ENCODE measurements at places on chromosomes 3 and 15.
A peak's percentile ranks its signal among the peaks of the same experiment; 100 is the strongest.

DNA sequence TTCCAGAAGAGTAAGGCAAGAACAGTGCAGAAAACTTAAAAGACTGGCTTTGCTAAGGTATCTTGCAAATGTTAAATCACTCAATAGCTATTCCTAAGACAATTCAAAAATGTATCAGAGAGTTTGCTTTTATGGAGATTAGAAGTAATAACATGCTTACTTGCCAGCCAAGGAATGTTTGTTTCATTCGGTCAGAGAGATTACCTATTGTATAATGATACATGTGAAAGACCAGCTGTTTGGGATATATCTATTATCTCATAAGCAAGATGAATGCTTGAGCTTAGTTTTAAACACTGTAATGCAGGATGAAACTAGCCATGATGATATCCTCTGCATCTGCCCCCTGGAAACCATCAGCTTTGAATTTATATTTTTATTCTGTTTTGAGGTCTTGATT lies 70.7 kb downstream of the MAP2K5 start:
- no peaks in the 10 kb centered on the region for H3K27me3 ChIP-seq
- H3K36me3 ChIP-seq = peaks cover 7% of the 10 kb centered on the region
- no peak for DNase-seq
- no peaks in the 10 kb centered on the region for H3K4me1 ChIP-seq

DNA sequence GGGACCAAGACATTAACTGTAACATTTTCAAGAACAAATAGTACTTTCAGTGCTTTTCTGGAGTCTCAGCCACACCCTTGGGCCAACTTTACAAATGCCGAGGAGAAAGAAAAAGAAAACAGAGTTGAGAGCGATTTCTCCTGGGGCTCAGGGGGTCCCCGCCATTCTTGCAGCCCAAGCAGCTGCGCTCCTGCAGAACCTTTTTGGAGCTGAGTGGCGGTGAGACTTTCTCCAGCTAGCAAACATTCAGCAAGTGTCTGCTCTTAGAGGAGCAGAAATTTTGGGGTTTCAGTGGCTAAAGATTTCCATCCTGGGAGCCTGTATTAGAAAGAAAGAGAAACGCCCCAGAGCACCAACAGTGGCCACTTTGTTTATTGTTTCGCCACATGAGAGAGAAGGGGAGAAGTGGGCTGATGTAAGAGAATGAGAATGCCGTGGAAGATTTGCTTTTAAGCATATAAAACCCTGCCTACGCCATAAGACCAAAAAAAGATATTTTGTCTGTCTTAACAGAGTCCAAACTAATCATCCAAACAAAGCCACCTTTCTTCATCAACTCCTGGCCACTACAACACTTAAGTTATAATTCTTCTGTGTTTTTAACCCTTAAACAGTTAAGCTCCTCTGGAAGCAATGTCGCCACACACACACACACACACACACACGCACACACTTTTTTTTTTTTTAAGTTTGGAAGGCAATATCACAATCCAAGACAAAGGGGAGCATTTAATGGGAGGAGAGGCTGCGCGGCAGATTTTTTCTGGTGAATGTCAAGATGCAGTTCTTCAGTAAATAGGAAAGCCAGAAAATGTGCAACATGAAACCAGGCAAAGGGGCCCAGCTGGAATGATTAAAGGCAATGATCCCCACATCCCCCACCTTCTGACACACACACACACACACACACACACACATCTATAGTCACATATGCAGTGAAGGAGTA lies 19.2 kb downstream of the EID1 start:
- no peak overlapping the region for H3K4me3 ChIP-seq
- no peak for DNase-seq
- no peak overlapping the region for H3K27ac ChIP-seq

GRCh38 chr3:149605902-149606301 lies 51.9 kb downstream of the WWTR1 start:
- H3K4me3 ChIP-seq = no peak overlapping the region
- DNase-seq = no peak
- no peak overlapping the region for H3K27ac ChIP-seq
- no peaks in the 10 kb centered on the region for H3K36me3 ChIP-seq

DNA sequence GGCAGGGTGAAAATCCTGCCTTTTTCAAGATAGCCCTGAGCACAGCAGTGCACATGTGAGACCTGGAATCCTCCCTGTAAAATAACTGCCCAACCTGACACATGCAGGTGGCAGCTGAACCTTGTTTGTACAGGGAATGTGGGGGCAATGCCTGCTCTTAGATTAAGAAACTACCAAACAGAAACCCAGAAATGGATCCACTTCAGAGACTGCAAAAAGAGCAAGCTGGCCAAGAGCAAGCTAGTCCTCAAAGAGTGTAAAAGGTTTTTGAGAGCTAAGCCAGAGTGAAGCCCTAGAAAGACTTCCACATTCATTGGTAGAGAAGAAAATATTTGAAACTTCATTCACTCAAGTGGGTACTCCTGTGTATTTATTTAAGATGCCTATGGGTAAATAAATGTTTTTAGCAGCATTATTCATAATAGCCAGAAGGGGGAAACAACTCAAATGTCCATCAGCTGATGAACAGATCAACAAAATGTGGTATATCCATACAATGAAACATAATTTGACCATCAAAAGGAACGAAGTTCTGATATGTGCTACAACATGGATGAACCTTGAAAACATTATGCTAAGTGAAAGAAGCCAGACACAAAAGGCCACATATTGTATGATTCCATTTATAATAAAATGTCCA lies 96.0 kb upstream of the TSC22D2 start:
- no peaks in the 10 kb centered on the region for H3K4me1 ChIP-seq
- peaks cover 52% of the 10 kb centered on the region for H3K27me3 ChIP-seq
- no peak overlapping the region for H3K27ac ChIP-seq
- no peak for DNase-seq

DNA sequence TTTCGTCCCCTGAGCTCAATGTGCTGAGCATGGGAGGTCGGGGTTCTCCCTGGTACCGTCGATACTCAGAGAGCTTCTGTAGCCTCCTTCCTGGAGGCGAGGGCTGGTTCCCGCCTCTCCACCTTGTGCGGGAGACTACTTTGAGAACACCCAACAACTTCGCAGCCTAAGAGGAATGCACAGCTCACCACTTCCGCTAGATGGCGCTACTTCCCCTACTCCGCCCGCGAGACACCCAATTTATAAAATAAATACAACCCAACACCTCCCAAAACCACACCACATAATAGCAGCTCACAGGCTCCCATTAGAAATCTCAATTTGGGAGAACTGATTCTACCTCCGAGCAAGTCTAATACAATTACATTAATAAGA lies 1.2 kb downstream of the RGMA start:
- no peak overlapping the region for H3K27ac ChIP-seq
- peak; percentile 25 for DNase-seq
- peaks cover 23% of the 10 kb centered on the region for H3K4me1 ChIP-seq
- H3K27me3 ChIP-seq = peaks cover 64% of the 10 kb centered on the region

- H3K27me3 ChIP-seq = no peaks in the 10 kb centered on the region
- DNase-seq = no peak
- H3K36me3 ChIP-seq = peaks cover 6% of the 10 kb centered on the region
- H3K27ac ChIP-seq = no peak overlapping the region
- H3K4me1 ChIP-seq = peaks cover 3% of the 10 kb centered on the region
Observed at GRCh38 chr15:88882785-88883184, 12.6 kb downstream of the HAPLN3 start.

DNA sequence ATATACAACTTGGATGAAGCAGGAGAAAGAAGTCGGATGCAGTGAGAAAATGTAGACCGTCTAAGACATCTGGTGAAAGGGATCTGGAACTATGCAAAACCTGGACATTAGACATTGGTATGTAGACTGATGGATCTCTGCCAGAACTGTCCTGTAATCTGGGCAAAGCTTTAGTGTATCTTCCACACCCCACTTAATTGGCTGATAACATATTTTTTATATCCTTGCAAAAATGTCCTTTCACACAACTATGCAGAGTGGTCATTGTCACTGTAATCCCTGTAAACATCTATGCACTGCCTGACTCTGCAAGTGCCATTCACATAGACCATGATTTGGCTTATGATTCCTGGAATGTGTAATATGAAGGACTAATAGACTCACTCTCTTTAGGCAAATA lies 163.1 kb downstream of the TUSC7 start:
- peaks cover 4% of the 10 kb centered on the region for H3K4me1 ChIP-seq
- H3K4me3 ChIP-seq = no peak overlapping the region
- no peak overlapping the region for H3K27ac ChIP-seq
- no peaks in the 10 kb centered on the region for H3K27me3 ChIP-seq
